HL-60 (cell line): ENCODE measurements at places on chromosomes 6 and 20.

GRCh38 chr6:24009319-24009718 lies 116.7 kb upstream of the NRSN1 start:
- no peak for DNase-seq

DNA sequence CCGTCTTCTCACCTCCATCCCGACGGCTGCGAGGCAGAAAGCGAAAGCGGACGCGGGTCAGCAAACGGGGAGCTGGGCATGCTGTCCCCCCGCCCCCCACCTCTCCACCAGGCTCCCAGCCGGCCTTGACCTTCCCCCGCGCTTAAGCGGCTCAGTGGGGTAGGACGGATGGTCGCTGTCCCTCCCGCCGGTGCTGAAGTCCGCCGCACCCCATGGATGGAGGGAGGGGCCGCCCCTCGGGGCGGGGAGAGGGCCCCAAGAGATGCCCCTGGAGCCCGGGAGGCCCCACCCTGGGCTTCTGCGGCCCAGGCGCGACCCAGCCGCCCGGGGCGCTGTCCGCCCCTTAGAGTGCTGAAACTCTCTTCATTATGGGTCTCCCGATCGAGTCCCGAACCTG lies at the start of gene KCNB1:
Gene KCNB1, minus strand, starts transcription at position 48 of the 397 bp plus-strand sequence. CDS start 188 bp downstream, outside the sequence.
- DNase-seq = no peak

DNA sequence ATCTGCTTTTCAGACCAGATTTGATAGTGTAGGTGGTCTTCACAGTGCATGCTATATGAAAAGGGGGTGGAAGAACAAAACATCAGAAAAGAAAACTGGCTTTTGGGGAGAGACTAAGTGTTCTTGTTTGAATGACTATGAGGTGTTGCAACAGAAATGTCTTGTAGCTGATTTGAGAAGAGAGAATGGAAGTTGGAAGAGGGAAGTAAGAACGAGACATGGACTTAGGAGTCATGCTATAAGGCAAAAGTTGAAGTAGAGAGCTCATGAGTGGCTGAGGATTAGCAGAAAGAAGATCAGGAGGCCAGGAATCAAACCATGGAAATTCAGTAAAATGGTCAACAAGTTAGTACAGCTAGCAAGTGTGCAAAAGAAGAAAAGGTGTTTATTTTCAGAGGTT lies 32.1 kb downstream of the FNDC1 start:
- DNase-seq = no peak

GRCh38 chr20:57918551-57918950 lies 208.7 kb upstream of the PMEPA1 start:
- DNase-seq = no peak

DNA sequence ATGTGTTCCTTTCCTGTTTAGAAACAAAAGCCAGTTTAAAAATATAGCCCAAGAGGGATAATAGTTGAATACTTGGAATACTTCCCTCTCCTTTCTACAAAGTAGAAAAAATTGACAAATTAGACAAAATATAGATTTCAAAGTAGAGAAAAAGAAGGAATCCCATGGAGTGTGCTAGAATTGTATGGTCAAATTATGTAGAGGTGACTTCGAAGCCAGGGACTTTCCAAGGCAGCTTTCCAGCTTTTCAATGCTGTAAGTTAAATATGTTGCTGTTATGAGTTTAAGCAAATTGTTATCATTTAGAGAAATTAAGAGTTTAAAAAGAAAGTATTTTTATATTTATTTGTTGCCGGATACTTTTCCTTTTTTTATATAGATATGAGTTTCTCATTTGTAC lies 415.5 kb upstream of the OPRM1 start:
- no peak for DNase-seq

DNA sequence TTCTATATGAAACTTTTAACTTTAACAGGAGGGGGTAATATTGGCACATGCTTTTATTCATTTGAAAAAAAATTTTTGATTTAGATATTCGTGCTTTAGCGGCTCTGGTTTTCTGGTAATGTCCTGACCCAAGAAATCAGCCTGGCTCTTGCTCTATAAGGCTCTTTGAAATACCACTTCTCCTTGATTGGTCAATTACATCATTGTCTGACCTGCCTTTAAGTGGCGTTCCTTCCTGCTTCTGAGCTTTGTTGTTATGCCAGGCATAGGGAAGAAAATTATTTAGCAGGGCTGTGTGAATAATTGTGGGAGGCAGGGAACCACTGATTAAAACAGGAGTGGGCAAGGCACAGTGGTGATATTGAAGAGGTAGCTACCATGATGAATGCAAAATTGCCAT lies 3.9 kb downstream of the RNF144B start:
- DNase-seq = peak; percentile 17

- no peak for DNase-seq
These were observed 73.4 kb downstream of the GFOD1 start for GRCh38 chr6:13413900-13414555.

DNA sequence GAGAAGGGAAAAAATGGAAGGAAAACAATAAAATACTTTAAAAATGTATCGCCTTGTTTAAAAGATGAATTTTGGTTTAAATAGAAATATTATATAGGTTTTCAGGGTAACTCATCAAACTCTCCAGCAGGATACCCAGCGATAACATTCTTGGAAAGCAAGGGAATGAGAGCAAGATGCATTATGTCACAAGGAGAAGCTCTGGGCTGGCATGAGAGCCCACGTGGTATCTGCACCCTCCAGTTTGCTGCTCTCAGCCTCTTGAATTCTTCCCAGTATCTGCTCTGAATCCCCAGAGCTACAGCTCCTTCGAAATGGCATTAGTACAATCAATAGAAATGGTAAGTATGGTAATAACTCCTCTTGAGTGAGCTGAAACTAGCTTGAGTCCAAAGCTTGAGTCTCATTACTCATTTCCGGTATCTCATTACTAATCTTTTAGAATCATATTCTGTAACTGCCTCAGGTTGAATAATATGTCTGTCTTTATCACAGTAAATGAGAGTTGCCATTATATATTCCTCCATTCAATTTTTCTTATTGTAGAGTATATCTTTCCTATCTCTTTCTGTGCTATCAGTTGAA lies 4.9 kb upstream of the TMEM242 start:
- no peak for DNase-seq

DNA sequence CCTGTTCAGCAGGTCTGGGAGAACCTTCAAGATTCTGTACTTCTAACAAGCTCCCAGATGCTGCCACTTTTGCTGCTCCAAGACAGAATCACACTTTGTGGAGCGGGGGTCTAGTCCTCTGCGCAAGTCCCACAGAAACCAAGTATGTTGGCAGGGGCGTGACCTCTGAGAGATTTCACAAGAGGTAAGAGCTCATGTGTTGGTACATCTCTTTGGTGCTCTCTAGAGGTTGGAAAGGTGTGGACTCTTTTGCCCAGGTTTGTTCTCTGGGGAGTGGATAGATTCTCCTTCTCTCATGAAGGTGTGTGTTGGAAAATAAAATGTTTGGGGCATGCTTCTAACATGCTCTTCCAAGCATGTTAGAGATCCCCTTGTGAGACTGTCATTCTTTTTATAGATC lies 340.9 kb upstream of the IRAK1BP1 start:
- no peak for DNase-seq

DNA sequence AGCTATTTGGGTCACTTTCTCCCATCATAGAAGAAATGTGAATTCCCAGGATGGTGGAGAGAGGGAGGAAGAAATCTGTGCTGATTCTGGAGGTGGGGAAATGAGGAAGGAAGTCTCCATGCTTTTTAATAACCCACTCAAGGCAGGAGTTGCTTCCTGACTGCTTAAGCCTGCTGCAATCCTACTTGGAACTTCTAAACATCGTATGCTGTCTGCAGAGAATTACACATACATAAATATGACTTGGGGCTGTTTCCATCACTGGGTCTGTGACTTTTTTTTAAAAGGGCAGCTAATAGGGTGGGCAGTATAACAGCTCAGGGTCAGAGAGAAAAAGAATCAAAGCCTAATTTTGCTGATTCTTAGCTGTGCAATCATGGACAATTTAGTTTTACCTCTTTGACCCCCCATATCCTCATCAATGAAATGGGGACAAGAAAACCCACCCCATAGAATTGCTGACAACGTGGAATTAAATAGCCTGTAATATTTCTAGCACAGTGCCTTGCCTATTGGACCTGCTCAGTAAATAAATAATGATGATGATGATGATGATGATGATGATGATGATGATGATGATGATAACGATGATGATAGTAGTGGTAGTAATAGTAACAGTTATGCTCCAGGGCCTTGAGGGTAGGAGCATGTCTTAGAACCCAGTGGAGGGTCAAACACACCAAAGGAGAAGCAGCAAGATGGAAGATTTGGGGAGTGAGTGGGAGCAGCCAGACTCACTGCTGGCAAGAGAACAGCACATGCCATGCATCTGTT lies 166.7 kb upstream of the LRFN2 start:
- DNase-seq = no peak

DNA sequence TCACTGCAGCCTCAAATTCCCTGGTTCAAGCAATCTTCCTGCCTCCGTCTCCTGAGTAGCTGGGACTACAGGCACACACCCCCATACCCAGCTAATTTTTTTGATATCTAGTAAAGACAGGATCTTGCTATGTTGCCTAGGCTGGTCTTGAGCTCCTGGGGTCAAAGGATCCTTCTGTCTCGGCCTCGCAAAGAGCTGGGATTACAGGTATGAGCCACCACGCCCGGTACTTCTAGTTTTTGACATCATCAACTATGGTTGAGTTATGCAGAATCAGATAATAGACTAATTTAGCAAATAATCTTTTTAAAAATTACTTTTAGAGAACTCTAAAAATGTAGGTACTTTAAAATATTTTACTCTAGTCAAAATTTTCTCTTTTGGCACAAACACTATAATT lies 166.2 kb downstream of the SOX4 start:
- DNase-seq = no peak

DNA sequence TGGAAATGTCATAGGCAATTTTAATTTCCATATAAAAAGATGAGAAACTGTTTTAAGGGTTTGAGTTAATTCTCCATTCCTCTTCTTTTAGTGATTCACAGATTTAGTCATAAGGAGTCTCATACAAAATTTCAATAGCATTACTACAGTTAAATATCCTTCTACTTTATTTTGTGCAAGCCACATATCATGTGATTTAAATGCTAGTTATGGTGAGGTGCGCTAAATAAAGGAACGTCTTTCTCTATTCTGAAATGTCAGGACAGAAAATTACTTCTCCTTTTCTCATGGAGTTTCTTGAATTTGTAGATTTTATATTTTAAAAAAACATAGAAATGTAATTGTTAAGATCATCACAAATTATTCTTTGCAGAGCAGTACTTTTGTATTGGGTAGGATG lies 50.0 kb upstream of the SUPT3H start:
- no peak for DNase-seq

DNA sequence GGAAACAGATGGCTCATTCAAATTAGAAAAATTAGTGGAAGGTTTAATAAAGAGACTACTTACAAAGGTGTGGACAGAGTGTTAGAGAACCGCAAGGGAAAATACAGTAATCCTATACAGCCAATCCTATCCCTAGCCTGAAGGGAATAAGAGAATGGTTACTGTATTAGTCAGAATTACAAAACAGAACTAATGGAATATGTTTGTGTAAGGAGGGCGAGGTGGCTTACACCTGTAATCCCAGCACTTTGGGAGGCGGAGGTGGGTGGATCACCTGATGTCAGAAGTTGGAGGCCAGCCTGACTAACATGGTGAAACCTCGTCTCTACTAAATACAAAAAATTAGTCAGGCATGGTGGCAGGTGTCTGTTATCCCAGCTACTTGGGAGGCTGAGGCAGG lies 16.3 kb upstream of the TRPC4AP start:
- DNase-seq = no peak

DNA sequence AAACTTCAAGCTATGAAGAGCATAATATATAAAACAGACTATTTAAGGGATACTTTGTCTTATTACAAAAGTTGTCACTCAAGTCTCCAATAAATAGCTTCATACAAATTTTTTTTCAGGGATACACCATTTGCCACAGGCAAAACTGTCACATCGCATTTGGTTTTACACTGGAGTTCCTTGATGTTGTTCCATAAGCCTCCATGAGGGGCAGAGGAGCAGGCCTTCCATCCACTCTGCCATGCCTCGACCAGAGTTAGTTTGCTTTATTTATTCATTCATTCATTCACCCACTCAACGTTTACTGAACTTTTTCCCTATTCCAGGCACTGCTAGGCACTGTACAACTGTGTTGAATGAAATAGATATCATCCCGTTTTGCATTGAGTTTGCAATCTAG lies 246.6 kb downstream of the PHF3 start:
- no peak for DNase-seq

GRCh38 chr6:152950240-152950639 lies 32.6 kb downstream of the FBXO5 start:
- DNase-seq = no peak

GRCh38 chr6:148177589-148178233 lies 164.9 kb upstream of the SASH1 start:
- peak; percentile 8 for DNase-seq

- peak; percentile 95 for DNase-seq
These were observed 251.6 kb upstream of the TAB2 start for GRCh38 chr6:149065658-149066556.

- peak; percentile 17 for DNase-seq
These were observed 67.2 kb downstream of the OPRM1 start for GRCh38 chr6:154106251-154106650.

DNA sequence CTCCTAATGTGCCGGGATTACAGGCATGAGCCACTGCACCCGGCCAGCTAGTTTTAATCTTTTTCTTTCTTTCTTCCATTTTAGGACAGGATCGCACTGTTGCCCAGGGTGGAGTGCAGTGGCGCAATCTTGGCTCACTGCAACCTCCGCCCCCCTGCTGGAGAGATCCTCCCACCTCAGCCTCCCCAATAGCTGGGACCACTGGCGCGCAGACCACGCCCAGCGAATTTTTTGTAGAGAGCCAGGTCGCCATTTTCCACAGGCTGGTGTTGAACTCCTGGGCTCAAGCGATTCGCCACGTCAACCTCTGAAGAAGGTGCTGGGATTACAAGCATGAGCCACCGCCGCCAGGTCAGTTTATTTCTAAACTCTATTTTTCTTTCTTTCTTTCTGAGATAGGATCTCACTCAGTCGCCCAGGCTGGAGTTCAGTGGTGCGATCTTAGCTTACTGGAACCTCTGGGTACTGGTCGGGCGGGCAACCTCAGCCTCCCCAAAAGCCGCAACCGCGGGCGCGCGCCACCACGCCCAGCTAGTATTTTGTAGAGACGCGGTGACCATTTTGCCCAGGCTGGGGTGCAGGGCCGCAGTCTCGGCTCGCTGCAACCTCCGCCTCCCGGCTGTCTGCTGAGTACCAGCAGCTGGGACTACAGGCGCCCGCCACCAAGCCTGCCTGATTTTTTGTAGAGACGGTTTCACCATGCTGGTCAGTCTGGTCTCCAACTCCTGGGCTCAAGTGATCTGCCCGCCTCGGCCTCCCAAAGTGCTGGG lies 20.0 kb upstream of the LIN28B start:
- DNase-seq = no peak

DNA sequence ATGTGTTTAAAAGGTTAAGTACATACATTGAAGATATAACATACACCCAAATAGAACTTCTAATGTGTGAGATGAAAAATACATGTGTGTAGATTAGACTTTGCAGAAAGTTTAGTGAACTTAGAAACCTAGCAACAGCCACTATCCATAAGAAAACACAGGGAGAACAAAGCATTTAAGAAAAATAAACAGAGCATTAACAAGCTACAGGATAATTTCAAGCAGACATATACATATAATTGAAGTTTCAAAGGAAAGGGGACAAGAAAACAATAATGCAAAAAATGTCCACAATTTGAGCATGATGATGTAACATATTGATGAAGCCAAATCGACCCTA lies 18.2 kb upstream of the THBS2 start:
- no peak for DNase-seq
